NCI-H226 (cell line): ENCODE measurements at places on chromosomes 4 and X.
A peak's percentile ranks its signal among the peaks of the same experiment; 100 is the strongest.

- DNase-seq, result no peak
These were observed 77.9 kb downstream of the SMARCA1 start for GRCh38 chrX:129445436-129445835.

GRCh38 chr4:110055158-110055768 lies 142.6 kb downstream of the EGF start:
- no peak for DNase-seq

GRCh38 chr4:78121338-78121904 lies 64.3 kb downstream of the FRAS1 start:
- no peak for DNase-seq

GRCh38 chrX:78019586-78020483 lies 50.4 kb upstream of the PGAM4 start:
- DNase-seq, result no peak

GRCh38 chr4:182242787-182243186 lies 415 bp upstream of the TENM3 start:
- peak; percentile 92 for DNase-seq

GRCh38 chrX:15399962-15400391 lies 15.8 kb upstream of the VEGFD start:
- DNase-seq, result no peak

- no peak for DNase-seq
These were observed 45.7 kb downstream of the ELF2 start for GRCh38 chr4:139131209-139131870.

DNA sequence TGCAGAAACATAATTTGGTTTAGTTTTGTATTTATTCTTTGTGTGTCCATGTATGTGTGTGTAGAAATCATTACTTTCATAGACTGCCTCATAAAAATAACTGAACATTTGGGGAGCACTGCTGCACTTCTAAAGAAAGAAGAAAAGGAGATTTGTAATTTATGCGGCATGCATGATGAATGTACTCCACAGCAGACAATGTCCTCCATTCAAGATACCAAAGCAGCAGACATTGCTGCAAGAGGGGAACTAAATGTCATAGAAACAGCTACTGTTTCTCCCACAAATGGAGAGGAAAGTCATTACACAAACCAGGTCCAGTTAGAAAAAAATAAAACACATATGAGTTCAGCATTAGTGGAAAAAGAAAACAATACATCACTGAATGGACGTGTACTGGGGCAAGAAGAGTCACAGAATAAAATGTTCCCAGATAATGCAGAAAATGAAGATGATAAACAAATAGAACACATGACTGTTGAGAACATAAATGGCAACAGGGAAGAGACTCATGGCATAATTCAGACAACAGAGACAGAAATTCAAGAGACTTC lies 2.6 kb downstream of the DTHD1 start:
- DNase-seq, result no peak

GRCh38 chrX:33194876-33195433 lies 16.4 kb downstream of the DMD start:
- DNase-seq, result peak; percentile 32
